ENCODE measurements at places on chromosomes 12 and 14.

DNA sequence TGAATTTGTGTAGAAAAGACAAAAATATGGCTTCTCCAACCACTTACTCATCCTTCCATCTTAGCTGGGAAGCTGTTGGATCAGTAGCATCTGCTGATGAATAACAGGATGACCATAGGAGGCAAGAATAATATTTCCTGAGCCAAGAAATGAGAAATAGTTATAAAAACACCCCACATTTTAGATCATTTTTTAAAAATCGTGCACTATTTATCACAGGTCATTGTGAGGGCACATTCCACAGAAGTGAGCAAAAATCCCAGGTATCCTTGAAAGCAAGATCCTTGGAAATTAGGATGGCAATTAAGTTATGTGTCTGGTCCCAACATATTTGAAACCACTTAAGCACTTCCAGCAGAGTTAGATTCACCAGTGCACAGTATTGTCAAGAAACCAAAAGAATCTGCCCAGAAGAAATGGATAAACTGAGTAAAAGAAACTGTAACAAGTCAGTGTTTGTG lies 8.4 kb downstream of the FAR2 start:
- DNase-seq, result no peak

GRCh38 chr12:27025116-27025515 lies 2.8 kb downstream of the MED21 start:
- DNase-seq, result no peak

DNA sequence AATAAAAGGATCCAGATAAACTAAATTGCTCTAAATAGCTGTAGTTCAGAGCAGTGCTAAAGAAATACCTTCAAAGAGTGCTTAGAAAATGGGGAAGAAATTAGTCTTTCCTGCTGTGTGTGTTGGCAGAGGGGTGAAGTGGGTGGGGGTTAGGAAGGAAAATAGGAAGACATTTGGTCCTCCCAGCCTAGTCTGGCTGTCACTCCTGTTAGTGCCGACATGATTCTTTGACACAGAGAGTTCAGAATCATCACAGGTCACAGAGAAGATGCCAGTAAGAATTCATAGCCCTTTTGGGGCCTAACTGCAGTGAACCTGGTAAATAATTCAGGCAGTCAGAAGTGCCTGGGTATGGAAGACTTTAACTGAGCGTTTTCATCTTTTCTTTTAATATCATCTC lies 74.8 kb downstream of the FLRT2 start:
- no peak for DNase-seq

DNA sequence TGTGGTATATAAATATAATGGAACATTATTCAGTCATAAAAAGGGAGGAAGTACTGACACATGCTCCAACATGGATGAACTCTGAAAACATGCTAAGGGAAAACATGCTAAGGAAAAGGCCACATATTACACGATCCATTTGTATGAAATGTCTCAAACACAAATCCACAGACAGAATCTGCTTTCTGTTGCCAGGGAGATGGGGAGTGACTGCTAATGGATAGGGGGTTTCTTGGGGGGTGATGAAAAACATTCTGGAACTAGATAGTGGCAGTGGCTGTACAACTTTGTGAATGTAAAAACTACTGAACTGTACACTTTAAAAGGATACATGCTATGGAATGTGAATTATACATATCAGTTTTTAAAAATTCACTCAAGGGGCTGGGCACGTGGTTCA lies 6.6 kb downstream of the PPTC7 start:
- DNase-seq, result no peak

- no peak for DNase-seq
Measured at GRCh38 chr14:95701846-95702221, 12.1 kb downstream of the TCL1A start.

DNA sequence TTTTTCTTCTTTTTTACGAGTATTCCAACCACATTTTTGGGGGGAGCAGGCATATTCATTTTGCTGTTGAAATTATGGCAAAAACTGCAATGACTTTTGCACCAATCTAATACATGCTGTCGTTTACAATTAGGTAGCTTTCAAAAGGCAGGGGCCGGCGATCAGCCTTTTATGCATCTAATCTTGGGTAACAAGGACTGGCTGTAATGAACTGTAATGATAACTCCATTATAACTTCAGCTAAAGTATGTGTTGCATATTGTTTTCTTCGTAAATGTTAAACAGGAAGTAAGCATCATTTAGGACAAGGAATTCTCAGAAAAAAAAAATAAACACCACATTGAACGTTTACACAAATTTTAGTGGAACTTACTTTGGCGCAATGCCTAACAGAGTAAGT lies 30.3 kb upstream of the KLRF1 start:
- no peak for DNase-seq

GRCh38 chr14:47278233-47278842 lies 397.1 kb downstream of the MDGA2 start:
- DNase-seq, result peak; percentile 37
